ENCODE measurements at places on chromosomes 5 and 9. TPM values are rescaled to one million over a fixed set of nuclear protein-coding genes. Genes with fewer than 3 reads are reported as not detected.

PHYHD1 gene
- 18.6 TPM for total RNA-seq

NELFB gene
- total RNA-seq: 33.8 TPM

IL5 gene
- not detected for total RNA-seq

SLC36A3 gene
- total RNA-seq: not detected

SECISBP2 gene
- total RNA-seq: 13.3 TPM

OR1N2 gene
- total RNA-seq: not detected

CCDC107 gene
- 31.6 TPM for total RNA-seq

SH2D3C gene
- 0.23 TPM for total RNA-seq

GABRA6 gene
- not detected for total RNA-seq

ZDHHC12 gene
- 52.5 TPM for total RNA-seq

DMRT3 gene
- not detected for total RNA-seq

BTNL8 gene
- total RNA-seq: 1.2 TPM

HSPA5 gene
- 276 TPM for total RNA-seq

ADAMTSL2 gene
- total RNA-seq: 2.8 TPM

IL3 gene
- not detected for total RNA-seq

TMEM141 gene
- total RNA-seq: 86.8 TPM

EQTN gene
- total RNA-seq: not detected

ARID3C gene
- total RNA-seq: 0.35 TPM
